ENCODE measurements at places on chromosomes 4 and X.
A peak's percentile ranks its signal among the peaks of the same experiment; 100 is the strongest.

DNA sequence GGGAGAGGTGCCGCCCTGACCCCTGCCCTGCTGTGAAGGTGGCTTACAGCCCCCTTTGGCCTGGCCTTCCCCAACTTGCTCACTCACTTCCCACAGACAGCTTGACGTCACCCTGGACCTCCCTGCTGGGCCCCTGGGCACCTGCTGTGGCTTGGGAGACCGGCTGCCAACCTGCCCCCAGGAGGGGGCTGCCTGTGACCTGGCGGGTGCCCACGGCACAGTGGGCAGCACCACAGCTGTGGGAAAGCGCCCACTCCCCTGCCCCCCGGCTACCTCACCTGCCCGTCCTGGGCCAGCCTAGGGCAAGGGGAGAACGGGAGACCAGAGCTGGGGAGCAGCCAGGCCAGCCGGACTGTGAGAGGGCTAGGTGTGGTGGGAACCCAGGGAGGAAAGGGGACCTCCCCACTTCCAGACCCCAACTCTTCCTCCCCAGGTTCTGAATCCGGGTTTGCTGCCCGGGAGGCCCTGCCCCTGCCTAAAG lies 2.4 kb upstream of the ZFP92 start:
- no peak for DNase-seq

DNA sequence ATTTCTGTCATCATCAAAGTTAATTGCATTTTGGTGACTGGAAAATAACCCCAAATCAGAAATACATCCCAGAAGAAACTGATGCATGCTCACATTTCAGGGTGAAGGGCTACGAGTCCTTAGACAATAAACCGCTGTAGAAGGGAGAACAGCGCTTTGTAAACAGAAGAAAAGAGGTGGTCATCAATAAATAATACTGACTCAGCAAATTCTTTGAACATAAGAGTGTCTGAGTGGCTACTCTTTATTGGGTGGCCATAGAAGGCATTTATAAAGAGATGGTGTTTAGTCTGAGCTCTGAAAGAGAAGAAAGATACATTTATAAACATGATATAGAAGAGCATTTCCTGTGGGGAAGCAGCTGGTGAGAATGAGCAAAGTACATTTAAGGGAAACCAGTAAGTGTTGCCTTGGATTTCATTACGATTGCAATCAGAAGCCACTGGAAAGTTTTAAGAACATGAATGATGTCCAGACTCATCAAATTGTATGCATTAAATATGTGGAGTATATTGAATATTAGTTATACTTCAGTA lies 246.9 kb upstream of the GIMD1 start:
- no peak for DNase-seq

GRCh38 chr4:80841587-80842281 lies 188.8 kb upstream of the BMP3 start:
- no peak for DNase-seq

GRCh38 chr4:80240976-80241375 lies 25.5 kb upstream of the FGF5 start:
- no peak for DNase-seq

DNA sequence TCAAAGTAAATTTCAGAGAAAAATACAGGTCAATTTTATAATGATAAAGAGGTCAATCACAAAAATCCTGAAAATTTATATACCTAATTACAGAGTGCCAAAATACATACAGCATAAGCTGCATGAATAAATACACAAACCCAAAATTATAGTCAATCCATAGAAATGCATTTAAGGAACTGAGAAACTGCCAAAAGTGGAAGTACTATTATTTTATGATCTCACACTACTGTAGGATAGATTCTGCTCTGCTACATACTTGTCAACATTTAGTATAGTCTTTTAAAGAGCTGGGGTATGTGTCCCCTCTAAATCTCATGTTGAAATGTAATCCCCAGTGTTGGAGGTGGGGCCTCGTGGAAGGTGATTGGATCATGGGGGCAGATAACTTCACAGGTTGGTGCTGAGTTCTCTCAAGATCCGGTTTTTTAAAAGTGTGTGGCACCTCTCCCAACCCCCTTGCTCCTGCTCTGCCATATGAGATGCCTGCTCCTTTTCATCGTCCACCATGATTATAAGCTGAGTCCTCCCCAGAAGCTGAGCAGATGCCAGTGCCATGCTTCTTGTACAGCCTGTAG lies 31.8 kb downstream of the CHIC2 start:
- no peak for DNase-seq

- DNase-seq = peak; percentile 0
Observed at GRCh38 chrX:97401586-97402136, 518.0 kb downstream of the RPA4 start.

DNA sequence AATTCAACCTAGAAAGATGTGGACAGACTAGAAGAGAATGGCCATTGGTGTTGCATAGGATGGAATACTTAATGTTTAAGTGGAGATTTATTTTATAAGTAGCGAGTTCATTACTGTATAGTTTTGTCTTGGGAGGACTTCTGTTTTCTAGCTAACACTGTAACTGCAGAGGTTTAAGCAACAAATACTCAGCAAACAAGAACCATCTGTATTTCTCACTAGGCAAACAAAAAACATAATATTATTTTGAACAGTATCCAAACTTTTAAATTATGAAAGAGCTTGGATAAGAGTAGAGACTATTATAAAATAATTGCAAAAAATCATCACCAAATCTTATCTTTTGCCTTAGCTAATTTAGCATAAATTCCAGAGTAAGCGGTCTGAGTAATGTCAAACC lies 121.1 kb downstream of the GLRA3 start:
- no peak for DNase-seq

- peak; percentile 77 for DNase-seq
Observed at GRCh38 chr4:42654631-42655268, 2.2 kb downstream of the ATP8A1 start.

- no peak for DNase-seq
Observed at GRCh38 chr4:25162566-25162965, 2.3 kb upstream of the SEPSECS start.

DNA sequence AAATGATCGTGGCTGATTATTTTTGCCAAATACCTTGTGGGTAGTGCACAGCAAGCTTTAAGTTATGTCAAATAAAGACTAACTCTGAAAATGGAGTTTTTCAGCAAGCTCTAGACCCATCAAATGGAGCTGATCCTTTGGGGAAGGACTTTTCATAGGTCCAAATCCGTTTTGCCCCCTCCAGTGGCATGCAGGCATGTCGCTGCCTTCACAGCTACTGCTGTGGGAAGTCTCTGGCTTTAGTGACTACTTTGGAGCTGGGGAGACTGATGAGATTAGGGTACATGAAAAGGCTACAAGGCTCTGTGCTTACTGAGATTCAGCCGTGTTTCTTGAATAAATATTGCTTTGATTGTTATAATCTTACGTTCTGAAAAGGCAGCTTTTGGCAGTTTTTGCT lies 106.6 kb upstream of the HS3ST1 start:
- no peak for DNase-seq

DNA sequence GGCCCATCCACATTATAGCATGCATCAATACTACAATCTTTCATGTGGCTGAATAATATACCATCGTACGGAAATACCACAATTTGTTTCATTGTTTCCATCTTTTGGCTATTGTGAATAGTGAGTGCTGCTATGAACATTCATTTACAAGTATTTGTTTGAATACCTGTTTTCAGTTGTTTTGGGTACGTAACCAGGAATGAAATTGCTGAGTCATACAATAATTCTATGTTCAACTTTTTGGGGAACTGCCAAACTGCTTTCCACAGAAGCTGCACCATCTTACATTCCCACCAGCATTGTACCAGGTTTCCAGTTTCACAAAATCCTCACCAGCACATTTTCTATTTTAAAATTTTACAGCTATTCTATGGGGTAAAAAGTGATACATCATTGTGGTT lies 28.5 kb upstream of the MANBA start:
- no peak for DNase-seq

DNA sequence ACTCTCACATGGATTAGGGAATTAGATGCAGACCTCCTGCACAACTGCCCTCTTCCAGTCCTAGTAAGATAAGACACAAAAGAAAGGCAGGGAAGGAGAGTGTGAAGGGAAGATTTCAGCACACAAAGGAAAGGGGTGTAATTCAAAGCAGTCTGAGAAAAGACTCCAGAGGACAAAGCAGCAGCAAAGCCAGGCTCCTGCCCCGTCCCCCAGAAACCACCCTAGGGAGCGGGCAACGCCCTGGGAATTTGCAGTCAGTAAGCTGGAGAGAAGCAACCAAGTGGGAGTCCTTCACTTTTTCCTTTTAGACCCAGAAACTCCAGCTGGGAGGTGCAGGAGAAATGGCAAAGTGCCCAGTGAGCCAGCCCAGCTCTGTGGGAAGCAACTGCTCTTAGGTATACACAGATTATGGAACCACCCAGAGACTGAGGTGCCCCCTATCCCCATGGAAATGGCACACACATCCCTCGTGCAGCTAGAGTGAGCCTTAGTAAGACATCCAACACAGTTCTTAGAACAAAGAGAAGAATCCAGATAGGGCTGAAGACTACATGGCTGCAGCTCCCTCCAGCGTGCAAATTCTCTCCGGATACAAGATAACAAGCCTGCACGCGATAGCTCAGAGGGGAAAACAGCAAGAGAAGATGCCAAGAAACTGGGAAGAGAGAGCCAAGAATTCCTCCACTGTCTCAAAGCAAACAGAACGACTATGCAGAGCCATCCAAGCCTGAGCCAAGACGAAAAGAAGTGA lies 26.5 kb upstream of the IRAK1 start:
- no peak for DNase-seq
